ENCODE measurements at places on chromosomes 2 and 18. TPM values are rescaled to one million over a fixed set of nuclear protein-coding genes. Genes with fewer than 3 reads are reported as not detected.

DNA sequence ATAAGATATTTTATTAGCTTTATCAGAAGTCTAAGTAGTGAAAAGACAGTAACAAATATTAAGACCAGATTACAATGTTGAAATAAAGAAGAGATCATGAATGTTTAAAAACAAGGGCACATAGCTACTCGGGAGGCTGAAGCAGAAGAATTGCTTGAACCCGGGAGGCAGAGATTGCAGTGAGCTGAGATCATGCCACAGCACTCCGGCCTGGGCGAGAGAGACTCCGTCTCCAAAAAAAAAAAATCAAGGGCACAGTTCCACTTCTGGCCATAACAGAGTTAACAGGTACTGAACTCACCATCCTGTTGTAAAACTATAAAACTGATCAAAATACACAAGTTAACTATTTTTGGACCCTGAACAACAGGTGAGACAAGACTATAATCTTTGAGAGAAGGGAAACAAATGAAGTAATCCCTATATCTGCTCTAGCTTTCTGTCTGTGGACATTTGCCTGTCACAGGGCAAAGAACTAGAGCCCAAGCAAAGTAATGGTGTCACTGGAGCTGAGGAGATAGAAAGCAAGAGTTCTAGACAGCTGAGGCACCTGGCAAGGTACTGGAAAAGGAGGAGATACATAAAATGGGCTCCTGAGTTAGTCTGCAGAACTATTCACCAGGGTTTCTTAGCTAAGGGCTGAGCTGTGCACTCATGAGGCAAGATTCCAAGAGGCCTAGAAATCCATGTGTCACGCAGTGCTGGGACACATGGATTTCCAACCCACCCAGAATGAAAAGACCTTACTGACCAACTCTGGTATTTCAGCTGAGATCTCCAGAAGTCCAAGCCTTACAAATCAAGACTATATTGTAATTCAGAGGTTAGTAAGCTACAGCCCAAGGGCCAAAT, 15.2 kb downstream of the MMADHC start:
- DNase-seq: no peak

DNA sequence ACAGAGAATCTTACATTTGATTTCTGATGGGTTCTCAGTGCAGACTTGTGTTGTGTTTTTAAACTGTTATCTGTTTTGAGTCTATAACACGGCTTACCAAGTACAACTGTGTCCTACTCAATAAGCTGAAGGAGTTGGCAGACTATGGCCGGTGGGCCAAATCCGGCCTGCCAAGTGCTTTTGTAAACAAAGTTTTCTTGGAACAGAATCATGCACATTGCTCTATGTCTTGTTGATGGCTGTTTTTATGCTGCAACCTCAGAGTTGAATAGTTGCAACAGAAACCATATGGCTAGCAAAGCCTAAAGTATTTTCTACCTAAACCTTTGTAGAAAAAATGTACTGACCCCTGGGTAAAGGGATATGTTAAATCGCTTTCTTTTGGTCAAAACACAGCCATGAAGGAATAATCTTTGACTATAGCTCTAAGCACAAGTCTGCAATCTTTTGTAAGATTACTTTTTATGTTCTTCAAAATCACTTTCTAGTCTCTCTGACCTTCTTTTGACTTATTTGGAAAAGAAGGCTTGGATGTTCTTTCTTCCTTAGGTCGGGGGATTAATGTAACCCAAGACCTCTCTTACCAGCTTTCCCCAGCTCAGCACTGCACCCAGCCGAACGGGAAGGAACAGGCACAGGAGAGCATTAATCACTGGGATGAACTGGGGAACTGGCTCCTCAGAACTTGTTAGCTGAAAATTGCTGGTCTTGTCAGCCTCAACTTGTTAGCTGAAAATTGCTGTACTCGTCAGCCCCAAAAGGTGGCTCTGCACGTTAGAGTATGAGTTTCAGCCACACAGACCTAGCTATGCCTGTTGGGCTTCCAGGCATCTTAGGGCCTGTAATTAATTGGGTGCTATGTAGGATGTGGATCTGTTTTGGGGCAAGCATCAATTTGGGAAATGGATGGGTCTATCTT, 75.4 kb downstream of the CD8B2 start:
- DNase-seq: no peak

DNA sequence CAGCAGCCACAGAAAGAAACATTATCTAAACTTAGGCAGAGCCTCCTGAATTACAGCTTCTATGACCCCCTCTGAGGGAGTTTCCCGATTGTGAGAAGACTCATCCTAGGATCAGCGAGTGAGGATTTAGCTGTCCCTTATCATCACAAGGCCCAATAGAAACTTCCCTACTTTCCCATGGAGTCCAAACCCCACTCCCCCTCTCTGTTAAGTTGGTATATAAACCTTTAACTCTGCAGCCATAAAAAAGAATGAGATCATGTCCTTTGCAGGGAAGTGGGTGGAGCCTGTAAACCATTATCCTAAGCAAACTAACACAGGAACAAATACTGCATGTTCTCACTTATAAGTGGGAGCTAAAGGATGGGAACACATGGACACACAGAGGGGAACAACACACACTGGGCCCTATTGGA, 78.8 kb downstream of the MYL12B start:
- no peak for DNase-seq

DNA sequence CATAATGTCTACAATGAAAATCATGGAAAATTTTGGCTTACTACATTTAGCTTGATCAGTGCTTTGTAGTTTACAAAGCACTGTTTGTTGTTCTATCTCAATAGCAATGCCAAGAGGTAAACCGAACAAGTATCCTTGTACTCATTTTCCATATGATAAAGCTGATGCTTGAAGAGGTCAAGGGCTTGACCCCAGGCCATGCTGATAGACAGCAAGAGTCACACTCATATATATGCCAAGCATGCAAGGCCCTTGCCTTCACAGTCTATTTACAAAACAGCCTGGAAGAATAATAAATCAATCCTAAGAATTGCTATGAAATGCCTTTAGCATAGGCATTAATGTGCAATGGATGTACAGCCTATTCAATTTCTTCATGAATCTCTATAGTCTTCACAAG, 71.8 kb downstream of the SLC8A1 start:
- DNase-seq: no peak

GRCh38 chr2:144452169-144452988, 67.5 kb downstream of the ZEB2 start:
- no peak for DNase-seq

DNA sequence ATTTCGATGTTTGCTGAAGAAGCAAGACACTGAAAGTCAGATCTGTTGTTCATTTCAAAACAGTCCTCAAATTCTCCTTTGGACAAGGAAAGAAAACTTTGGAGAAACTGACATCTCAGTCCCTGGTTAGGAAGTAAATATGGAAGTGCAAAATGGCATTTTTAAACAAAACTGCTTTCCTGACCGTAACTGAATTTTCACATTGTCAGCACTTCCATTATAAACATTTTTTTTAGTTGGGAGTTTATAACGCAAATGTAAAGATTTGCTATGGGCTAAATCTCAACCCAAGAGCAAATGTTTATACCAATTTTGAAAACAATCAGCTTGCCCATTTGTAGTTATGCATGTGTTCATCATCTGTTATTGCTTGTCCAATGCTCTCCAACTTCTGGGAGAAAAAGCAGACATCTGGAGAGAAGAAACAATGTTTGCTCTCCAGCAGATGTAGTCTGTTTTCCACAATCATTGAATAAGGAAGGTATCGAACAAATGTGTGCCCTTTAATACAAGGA, 520.1 kb downstream of the ARHGAP15 start:
- DNase-seq: no peak

DNA sequence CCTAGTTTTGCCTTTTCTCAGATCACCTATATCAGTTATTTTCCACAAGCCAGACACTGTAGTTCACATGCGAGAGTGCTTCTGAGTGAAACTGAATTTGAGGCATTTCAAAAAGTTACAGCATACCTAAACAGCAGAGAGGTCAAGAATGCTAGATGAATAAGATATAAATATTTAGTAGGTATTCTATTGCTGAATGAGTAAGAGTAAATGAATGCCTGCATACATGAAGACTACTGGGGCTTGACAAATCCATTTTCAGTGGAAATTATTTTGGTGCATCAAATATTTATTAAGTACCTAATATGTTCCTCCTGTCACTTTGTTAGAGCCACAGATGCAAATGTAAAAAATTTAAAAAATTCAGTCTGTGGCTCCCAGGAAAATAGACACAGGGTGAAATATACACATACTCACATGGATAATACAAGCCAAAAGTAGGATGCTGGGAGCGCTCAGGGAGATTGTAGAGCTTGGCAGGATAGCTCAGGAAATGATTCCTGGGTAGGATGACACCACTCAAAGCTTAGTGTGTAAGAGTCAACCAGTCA, 27.6 kb upstream of the CDC42EP3 start:
- DNase-seq: no peak

SERPINB12 gene
- total RNA-seq: 14.8 TPM

HOXD10 gene
- total RNA-seq: 0.56 TPM

EPB41L3 gene
- total RNA-seq: 37.0 TPM

TDRD15 gene
- total RNA-seq: 0.19 TPM

All from suprapubic skin (tissue), 4 donors.